ENCODE measurements at places on chromosomes 11 and 22.

GRCh38 chr22:22877523-22878210, 9.9 kb upstream of the IGLL5 start:
- DNase-seq = peak; percentile 10

GRCh38 chr11:25441421-25441820, 890.5 kb upstream of the ANO3 start:
- no peak for DNase-seq

- DNase-seq = no peak
Observed at GRCh38 chr11:41307296-41308080, 152.0 kb downstream of the LRRC4C start.

GRCh38 chr11:69328231-69328630, 34.3 kb downstream of the MYEOV start:
- no peak for DNase-seq

DNA sequence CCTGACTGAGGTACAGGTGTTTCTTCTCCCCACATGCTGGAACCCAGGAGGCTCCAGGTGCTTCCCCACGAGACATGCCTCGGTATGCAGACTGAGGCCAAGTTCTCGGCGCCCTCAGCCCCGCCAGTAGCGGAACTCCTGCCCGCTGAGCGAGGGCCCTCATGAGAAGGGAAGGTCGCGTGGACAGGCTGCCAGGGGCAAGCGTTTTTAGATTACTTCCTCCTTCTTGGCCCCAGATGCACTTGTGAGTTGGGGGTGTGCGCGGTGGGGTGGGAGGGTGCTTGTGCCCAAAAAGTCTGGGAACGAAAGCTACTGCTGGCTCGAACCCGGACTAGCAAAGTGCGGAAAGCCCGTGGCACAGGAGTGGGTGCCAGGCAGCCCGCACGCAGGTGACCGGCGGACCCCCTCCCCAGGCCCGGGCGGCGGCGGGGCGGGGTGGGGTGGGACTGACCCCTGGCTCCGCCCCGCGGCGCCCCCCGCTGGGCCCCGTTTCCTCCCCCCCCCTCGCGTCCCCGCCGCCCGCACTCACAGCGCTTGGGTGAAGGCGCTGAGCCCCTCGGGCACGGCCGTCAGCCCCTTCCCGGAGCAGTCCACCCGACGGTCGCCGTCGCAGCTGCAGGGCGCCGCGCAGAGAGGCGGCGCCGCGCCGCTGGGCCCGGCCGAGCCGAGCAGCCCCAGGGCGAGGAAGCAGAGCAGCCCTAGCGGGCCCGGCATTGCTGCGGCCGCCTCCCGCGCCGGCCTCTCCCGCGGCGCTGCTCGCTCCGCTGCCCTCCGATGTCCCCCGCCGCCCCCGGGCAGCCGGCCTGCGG, 797 bp downstream of the LGR4 start:
- no peak for DNase-seq

DNA sequence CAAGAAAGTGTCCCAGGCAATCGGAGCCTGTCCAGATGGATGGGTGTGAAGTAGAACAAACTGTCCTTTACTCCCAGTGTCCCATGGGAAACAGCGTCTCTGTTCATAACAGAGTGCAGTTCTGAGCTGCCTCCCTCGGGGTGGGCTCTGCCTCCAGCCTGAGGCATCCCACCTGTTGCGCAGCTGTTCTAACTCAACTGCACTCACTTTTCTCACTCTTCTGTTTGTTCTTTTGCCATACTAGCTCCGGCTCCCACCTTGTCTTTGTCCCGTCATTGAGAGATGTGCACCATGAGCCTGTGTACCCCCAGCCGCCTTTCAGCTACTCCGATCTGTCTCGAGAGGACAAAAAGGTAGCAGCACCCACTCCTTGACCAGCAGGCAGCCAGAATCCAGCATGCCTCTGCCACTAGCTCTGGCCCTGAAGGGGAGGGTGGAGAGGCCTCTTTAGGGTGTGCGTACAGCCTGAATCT, 20.7 kb upstream of the CDC42EP2 start:
- DNase-seq = no peak

- no peak for DNase-seq
Observed at GRCh38 chr11:27656806-27657483, 43.3 kb downstream of the BDNF start.

DNA sequence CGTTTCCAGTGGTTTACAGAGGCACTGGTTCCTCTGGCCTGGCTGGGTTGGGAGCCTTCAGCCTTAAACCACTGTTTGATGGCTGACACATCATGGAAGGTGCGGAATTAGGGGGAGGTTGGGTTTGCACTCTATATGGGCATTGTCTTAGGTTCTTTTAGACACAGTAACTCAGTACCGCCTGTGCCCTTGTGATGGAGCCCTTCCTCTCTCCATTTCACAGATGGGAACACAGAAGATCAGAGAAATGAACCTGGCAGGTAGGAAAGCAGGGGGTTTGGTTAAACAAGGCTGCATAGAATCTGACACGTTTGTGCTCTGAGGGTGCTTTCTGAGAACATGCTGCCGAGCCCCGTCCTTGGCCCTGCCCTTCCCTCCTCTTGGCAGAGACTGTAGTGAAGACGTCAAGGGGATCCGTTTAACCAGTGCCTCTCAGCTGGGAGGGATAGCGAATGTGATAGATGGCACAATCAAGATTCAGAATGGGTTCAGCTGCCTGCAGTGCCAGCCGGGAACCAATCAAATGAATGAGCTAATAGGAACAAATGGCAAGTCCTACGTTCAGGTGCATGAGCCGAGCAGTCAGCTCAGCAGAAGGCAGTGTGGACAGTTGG, 228.6 kb downstream of the TBC1D22A start:
- no peak for DNase-seq

DNA sequence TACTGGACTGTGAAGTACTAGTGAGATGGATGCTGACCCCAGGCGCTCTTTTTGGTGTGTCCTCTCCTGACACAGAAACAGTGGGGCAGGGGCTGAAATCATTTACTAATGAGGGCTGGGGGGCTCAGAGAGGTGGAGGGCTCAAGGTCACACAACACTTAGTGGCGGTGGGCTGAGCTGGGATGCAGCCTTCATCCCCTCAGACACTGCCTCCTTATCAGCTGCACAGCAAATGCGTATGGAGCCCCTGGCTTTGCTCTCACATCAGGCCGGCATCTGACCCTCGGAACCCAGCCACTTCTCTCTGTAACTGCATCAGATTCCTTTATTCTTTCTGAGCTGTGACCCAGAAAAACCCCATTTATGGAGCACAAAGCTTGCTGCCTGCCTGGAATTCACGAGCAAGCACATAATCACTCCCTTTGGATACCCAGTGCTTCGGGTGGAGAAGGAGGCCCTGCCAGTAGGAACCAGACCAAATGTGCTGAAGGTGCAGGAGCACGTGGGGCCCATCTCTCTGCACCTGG, 736.6 kb downstream of the TBC1D22A start:
- no peak for DNase-seq

GRCh38 chr11:75650167-75650723, 18.6 kb downstream of the MAP6 start:
- DNase-seq = no peak

GRCh38 chr11:29293825-29294224, 723.0 kb downstream of the KCNA4 start:
- DNase-seq = no peak

DNA sequence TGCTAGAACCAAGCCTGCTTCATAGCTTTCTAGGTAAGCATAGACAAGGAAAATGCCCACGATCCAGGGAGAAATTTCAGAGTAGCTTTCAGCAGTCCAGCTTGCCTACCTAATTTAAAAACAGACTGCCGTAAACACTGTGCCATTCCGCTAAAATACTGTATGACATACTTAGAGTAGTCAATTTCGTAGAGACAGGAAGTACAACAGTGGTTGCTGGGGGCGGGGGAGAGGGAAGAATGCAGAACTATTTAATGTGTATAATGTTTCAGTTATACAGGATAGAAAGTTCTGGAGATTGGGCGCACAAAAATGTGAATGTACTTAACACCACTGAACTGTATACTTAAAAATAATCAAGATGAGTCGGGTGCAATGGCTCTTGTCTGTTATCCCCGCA, 56.7 kb downstream of the C11orf58 start:
- DNase-seq = no peak

Measured in smooth muscle cell of the brain vasculature (primary cell).